ENCODE measurements at places on chromosomes 6 and 20.

DNA sequence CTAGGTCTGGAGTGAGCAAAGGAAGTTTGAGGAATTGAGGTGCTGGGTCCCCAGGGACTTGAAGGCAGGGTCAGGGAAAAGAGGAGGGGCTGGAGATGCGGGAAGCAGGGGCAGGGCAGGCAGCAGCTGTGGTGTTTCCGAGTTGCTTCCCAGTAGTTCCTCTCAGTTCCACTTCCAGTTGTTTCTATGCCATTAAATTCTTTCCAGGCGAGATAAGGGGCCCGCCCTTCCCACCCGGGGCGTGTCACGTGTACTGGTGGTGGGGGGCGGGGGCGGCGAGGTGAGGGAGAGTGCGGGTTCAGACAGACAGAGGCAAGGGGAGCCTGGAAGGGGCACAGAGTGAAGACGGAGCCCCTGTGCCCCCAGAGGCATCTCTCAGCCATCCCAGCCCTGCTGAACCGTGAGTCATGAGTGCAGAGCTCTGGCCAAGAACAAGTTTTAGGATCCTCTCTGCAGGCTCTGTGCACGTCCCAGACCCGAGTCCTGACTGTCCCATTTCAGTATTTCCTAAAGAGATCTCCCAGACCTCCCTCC is 977 bp downstream of the TNXB start:
- DNase-seq = peak; percentile 75

- DNase-seq = no peak
Measured at GRCh38 chr6:131161987-131162386, 26.7 kb downstream of the AKAP7 start.

- peak; percentile 96 for DNase-seq
Measured at GRCh38 chr6:30742316-30743098, at the start of gene FLOT1. FLOT1 (minus strand) TSS chr6:30742687; CDS start chr6:30742189, 498 bp downstream.

GRCh38 chr6:44701637-44702101 is 314.2 kb downstream of the CDC5L start:
- DNase-seq = peak; percentile 55

DNA sequence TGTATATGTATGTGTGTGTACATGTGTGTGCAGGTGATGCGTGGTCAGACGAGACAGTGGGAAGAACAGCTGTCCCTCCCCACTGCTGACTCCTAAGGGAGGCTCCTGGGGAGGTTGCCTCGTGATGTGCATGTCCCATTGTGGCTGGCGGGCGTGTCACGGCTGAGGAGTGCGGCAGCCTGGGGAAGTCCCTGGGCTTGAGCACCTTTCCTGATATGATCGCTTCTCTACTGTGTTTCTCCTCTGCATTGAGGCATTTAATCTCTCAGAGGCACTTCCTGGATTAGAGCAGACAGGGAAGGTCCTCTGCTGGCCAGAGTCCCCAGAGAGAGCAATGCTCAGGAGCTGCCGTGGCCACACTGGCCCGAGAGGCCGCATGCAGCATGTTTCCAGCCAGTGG is 11.4 kb downstream of the NPBWR2 start:
- no peak for DNase-seq

DNA sequence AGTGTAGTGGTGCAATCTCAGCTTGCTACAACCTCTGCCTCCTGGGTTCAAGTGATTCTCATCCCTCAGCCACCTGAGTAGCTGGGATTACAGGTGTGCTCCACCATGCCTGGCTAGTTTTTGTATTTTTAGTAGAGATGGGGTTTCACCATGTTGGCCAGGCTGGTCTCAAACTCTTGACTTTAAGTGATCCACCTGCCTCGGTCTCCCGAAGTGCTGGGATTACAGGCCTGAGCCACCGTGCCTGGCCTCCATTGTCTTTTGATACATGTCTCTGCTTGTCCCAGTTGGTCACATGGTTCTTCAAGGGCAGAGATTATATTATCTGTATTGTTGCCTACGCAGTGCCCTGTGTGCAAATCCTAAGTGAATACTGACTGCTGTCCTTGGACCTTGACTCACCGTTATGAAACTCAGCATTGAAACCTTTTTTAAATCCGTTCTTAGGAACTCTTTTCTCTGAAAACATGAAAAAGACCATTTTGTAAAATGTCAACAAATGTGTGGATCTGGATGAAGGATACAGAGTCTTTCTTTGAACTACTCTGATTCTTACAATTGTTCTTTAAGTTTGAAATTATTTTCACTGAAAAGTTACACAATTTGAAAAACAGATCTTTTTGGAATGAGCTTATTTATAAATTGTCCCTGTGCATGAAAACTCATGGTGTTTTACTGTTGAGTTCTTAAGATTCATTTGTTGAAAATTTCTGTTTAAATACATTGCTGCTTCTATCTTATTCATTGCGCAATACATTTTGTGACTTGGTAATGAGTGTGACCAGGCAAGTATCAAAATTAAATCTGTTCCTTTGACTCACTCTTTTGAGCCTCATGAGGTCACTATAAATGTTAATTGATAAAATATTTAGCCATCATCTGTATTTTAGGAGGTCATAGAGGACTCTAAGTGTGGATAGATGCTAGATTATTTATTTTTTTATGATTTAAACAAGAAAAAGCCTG is 293.5 kb downstream of the UTRN start:
- peak; percentile 44 for DNase-seq

DNA sequence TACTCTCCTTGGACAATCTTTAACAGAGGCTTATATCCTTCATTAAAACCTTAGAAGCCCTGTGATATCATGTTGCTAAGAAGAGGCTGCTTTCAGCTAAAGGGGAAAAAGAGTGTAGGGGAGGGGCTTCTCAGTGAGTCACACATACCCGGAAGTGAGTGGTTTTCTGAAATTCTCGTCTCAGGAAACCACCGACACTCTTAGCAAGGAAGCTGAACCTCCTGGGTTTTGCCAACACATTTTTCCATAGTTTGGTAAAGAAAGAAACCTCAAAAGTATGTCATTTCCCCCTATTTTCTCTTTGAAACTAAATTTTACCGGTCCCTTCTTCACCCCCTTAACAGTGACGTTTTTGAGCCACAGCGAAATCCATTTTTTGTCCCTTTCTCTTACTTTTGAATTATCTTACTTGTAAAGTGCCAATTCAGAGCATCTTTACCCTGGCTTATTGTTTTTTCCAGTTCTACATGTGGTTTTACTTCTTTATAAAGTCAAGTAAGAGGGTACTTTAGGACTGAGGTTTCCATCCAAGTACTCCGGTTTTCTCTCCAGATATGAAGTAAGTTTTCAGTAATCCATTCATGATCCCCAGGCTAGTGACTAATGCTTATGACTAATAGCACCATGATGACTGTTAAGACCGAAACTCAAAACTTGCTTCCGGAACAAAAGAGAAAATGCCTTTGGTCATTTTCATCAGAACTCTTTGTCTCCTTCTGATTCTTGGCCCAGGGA is 219.3 kb downstream of the ARHGAP18 start:
- DNase-seq = peak; percentile 90

DNA sequence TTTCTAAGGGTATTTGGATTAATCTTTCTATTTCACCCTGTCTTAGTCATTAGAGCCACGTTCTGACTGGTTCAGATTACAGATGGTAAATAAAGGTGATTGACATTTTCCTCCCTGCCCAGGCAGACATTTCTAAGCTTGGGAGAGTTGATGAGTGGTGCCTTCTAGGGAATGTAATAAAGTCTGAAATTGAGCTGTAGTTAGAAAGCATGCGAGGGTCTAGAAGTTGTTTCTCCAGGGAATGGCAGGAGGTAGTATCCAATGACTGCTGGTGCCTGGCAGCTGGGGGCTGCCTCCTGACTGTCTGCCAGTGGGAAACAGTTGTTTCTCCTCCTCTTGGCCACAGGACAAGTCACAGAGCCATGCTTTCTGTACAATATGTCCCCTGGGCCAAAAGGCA is 14.6 kb downstream of the EDN3 start:
- DNase-seq = no peak

DNA sequence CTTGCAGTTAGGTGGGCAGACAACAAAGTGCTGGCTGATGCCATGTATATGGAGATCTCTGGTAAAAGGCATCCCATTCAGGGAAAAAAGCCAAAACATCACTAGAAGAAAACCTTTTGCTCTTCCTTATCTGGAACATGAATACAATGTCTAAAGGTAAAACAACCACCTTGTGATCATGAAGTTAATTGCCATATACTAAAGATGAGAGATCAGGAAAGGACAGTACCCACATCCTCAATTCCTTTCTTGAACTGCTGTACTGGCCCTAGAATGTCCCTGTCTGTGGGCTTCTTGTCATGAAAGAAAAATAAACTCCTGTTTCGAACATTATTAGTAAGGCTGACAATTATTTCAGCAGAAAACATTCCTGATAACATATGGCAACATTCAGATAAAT is 19.3 kb downstream of the DEK start:
- DNase-seq = no peak
